ENCODE measurements at places on chromosomes 13 and 19. TPM values are rescaled to one million over a fixed set of nuclear protein-coding genes. Genes with fewer than 3 reads are reported as not detected.

DNA sequence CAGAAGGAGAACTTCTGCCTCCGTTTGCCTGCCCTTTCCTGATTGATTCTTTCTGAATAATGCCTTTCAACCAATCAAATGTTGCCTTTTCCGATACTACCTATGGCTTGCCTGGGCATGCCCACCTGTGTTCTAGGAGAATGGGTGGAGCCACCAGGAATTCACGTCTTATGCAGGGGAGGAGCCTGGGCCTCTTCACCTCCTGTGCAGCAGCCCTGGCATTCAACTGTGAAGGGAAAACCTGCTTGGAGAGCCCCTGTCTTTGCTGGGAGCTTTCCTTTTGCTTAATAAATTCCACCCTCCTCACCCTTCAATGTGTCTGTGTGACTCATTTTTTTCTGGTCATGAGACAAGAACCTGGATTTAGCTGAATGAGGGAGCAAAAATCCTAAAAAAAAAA lies 730.7 kb downstream of the UQCRFS1 start:
- DNase-seq, result no peak
- no peaks in the 10 kb centered on the region for H3K36me3 ChIP-seq
- H3K27ac ChIP-seq, result no peak overlapping the region
- H3K27me3 ChIP-seq, result no peaks in the 10 kb centered on the region

Gene SCGB2B2
- 0.41 TPM for total RNA-seq

Gene BCAM
- 81.1 TPM for total RNA-seq

Gene ACOD1
- total RNA-seq, result not detected

Gene VSTM2B
- not detected for total RNA-seq

Gene SYNGR4
- total RNA-seq, result not detected

- DNase-seq, result no peak
- H3K27ac ChIP-seq, result no peak overlapping the region
- no peak overlapping the region for H3K4me3 ChIP-seq
- no peaks in the 10 kb centered on the region for H3K36me3 ChIP-seq
- no peaks in the 10 kb centered on the region for H3K4me1 ChIP-seq
- H3K27me3 ChIP-seq, result no peaks in the 10 kb centered on the region
These were observed 1490.8 kb upstream of the PCDH20 start for GRCh38 chr13:62906469-62906868.

Gene KIR2DL1
- not detected for total RNA-seq

Gene SYCN
- not detected for total RNA-seq

DNA sequence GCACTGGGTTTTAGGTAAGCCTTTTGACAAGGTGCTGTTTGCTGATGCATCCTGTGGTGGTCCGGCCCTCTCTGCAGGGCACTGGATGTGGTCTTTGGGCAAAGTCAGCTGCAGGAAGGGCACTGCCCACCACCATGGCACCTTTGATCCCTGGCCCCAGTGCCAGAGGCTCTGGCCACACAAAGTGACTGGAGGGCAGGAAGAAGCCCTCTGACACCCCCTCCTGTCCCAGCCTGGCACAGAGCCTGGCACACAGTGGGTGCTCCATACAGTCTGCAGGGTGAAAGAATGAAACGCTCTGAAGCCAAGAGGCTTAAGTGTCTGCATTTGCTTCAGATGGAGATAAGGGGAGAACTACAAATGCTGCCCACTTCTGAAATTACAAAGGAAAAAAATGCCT lies 47.6 kb upstream of the CNMD start:
- H3K27ac ChIP-seq, result no peak overlapping the region
- no peaks in the 10 kb centered on the region for H3K36me3 ChIP-seq
- DNase-seq, result no peak

- no peaks in the 10 kb centered on the region for H3K27me3 ChIP-seq
- H3K27ac ChIP-seq, result no peak overlapping the region
- no peaks in the 10 kb centered on the region for H3K36me3 ChIP-seq
- H3K4me3 ChIP-seq, result no peak overlapping the region
- no peaks in the 10 kb centered on the region for H3K4me1 ChIP-seq
These were observed 13.1 kb upstream of the ZNF888 start for GRCh38 chr19:52936151-52936953.

DNA sequence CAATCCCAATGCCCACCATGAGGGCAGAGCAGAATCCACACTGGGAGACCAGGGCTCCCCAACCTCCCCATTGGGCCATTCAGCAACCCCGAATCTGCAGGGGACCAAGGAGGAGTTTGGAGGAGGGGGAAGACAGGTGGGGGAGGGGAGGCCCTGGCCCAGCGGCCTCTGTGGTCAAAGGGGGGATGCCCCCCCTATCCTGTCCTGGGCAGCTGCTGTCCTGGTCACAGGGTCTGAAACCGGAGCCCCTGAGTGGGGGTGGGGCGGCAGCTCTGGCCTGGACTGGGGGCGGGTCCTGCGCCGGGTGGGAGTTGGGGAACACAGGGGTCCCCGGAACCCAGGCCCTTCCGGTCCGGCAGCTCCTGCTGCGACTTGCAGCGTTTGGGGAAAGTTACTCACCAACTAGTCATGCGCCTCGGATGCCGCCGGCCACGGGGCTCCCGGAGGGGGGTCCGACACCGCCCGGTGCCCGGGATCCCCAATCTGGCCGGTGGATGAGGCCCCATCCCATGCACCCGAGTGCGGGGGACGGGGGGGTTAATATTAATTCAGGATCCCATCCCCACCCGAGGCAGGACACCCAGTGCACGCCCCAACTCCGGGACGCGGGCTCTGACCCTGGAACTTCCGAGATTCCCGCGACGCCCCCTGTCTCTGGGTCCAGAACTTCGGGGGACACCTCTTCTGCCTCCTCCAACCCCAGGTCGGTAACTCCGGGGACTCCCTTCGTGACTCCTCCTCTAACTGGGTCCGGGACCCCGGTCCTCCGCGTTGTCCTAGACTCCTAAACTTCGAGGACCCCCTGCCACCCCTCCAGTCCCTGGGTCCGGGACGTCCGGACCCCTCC lies 872 bp downstream of the HOMER3 start:
- DNase-seq, result peak; percentile 65
- H3K27ac ChIP-seq, result peak overlapping the region; percentile 66
- H3K36me3 ChIP-seq, result no peaks in the 10 kb centered on the region
- no peaks in the 10 kb centered on the region for H3K4me1 ChIP-seq

Gene SMIM44
- not detected for total RNA-seq

All from adrenal gland (tissue), 19 donors.